ENCODE measurements at places on chromosomes 11 and 22.
A peak's percentile ranks its signal among the peaks of the same experiment; 100 is the strongest.

DNA sequence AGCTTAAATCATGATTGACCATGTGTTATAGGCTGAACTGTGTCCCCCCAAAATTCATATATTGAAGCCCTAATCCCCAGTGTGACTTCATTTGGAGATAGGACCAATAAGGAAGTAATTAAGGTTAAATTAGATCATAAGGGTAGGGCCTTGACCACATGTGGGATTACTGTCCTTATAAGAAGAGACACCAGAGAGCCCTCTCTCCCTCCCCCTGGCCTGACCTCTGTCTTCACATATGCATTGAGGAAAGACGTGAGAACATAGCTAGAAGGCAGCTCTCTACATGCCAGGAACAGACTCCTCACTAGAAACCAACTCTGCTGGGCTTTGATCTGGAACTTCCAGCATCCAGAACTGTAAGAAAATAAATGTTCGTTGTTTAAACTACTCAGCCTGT is 13.6 kb upstream of the NUP50 start:
- DNase-seq: no peak

- DNase-seq: no peak
Observed at GRCh38 chr11:131464461-131464860, 94.0 kb downstream of the NTM start.

- peak; percentile 73 for DNase-seq
Observed at GRCh38 chr11:71080239-71081097, 171.9 kb downstream of the SHANK2 start.

- DNase-seq: no peak
Observed at GRCh38 chr11:71332046-71332445, 79.7 kb upstream of the SHANK2 start.

- no peak for DNase-seq
Observed at GRCh38 chr11:95937358-95937757, 13.5 kb upstream of the MTMR2 start.

DNA sequence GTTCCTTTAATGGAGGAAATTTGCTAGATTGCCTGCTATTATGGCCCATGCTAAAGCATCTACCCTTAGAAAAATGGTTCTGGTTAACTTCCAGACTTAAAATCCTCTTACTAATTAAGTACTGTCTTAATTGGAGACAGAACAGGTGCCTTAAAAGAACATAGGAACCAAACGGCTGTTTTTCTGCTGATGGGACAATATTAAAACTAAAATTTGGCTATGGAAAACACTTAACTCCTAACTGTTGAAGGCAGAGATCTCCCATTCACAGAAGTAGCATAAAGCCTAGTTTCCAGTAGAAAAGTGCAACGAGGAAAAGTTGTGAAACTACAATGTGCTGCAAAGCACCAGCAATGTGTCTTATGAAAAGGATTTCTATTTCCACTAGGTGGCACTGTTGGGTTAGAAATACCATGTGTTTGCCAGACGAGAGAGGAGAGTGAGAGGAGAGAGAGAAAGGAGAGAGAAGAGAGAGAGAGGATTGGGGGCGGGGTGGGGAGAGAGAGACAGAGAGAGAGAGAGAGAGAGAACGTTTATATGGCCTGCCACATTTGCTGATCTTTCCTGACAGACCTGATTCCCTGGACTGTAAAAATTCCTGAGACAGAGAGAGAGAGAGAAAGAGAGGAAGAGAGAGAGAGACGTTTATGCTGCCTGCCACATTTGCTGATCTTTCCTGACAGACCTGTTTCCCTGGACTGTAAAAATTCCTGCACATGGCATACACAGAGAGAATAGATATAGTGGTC is 51.5 kb downstream of the FAM181B start:
- peak; percentile 88 for DNase-seq

- DNase-seq: no peak
Observed at GRCh38 chr22:37187552-37187890, 526 bp downstream of the C1QTNF6 start.

GRCh38 chr11:65207918-65208784 is 26.4 kb downstream of the CAPN1 start:
- no peak for DNase-seq

- DNase-seq: no peak
Observed at GRCh38 chr22:20401376-20402014, 7.5 kb downstream of the ZNF74 start.

GRCh38 chr22:43128116-43128515 is 15.1 kb downstream of the MCAT start:
- DNase-seq: no peak

DNA sequence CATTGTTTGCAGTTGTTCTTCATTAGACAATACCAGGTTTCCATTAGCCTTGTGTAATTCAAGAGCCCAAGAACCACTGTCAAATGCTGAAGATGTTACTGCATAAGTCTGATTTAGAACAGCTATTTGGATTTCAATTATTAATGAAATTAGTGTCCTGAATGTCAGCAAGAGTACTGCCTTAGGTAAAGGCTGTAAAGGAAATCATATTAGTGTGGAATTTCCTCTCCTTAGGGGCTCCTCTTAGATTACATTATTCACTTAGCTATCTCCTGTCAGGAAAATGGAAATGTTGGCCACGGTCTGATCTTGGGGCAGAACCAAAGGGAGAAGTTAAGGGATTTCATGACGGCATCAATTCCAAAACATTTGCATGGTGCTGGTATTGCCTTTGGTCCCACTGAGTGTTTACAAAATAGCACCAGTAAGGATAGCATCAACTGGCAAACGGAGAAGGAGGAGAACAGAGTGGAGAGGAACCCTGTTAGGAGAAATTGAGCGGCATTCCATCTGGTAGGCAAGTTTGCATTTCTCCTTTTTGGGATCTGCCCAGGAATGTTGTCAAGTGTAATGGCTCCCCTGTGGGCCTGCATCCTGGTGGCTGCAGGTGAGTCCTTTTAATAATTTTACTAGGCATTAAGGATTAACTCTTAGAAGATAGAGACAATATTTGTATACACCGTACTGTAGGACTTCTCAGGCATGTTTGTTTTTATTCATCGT is at the start of gene HTR3B:
TSS of gene HTR3B (plus strand) at position 418 of the 723 bp plus-strand sequence. CDS start at position 556, 138 bp downstream.
- DNase-seq: no peak

GRCh38 chr11:63699896-63700295 is 18.6 kb downstream of the RTN3 start:
- no peak for DNase-seq

GRCh38 chr11:120952461-120953434 is 71.2 kb upstream of the TBCEL start:
- peak; percentile 83 for DNase-seq

- peak; percentile 27 for DNase-seq
Observed at GRCh38 chr22:25098445-25099081, 101.1 kb upstream of the CRYBB3 start.
